ENCODE measurements at places on chromosomes 13 and 19. TPM values are rescaled to one million over a fixed set of nuclear protein-coding genes. Genes with fewer than 3 reads are reported as not detected.

The LENG9 gene
- 23.4 TPM for total RNA-seq

- DNase-seq = no peak
Measured at GRCh38 chr19:5436106-5436947, 18.9 kb upstream of the ZNRF4 start.

The ZNF554 gene
- 4.2 TPM for total RNA-seq

DNA sequence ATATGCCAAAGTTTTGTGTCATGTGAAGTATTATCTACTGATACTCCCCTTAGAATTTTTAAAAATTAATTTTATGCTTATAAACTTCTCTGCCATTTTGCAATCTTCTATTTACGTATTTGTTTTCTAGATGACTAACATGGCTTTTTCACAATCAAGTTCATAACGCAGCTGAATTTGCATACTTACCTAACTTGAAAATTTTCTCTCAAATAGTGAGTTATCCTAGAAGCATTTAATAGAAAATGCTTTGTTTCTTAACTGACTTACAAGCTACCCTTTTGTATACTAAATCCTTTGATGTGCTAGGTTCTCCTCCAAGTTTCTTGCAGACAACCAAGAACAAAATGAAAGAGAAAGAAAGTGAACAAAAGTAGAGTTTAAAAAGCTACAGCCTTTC is 683.5 kb downstream of the LIG4 start:
- DNase-seq = no peak

- no peak for DNase-seq
Measured at GRCh38 chr19:19686580-19686979, 17.9 kb downstream of the ZNF101 start.

The USHBP1 gene
- total RNA-seq = 1.2 TPM

- no peak for DNase-seq
Measured at GRCh38 chr19:50836543-50837195, 3.3 kb upstream of the KLK15 start.

DNA sequence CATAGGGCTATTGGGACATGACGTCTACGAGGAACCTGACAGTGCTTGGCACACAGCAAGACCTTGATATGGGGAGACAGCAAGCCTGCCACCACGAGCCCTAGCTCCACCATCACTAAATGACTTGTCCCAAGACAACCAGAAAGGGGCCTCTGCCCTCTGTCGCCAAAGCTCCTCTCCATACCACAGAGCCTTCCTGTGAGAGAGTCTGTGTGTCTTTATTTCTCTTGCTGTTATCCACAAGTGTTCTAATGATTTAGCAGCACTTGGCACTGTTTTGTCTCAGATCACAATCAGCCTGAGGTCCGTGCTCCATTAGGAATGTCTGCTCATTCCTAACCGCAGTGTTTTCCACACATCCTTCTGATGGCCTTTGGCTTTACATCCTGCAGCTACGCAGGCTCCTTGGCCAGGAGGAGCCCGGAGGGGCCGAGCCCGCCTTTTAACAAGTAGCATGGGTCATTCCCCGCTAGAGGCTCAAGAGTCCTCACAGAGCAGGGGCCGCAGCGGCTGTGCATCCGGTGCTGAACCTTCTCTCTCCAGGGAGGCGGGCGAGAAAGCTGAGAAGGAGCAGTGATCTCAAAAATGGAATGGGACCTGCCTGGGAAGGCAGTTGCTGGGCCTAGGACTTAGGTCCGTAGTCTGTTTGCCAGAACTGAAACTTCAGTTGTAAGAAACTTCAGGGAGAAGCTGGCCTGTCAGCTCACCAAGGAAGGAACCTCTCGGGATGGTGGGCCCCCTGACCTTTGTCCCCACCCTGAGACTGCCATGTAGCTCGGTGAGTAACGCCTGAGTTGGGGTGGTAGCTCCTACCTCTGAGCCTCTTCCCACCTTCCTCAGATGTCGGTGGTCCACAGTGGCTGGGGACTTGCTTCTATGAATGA is 61.1 kb upstream of the HMGB1 start:
- no peak for DNase-seq

DNA sequence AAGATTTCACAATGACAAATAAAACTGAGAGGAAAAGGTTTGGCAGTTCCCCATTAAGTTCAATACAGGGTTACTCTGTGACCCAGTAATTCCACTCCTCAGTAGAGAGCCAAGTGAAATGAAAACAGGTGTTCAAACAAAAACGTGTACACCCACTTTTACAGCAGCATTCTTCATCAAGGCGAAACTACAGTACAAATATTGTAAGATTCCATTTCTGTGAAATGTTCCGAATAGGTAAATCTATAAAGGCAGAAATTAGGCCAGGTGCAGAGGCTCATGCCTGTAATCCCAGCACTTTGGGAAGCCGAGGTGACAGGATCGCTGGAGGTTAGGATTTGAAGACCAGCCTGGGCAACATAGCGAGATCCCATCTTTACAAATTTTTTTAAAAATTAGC is 8.9 kb upstream of the GDF15 start:
- DNase-seq = peak; percentile 72

GRCh38 chr19:28358633-28359032 is 854.3 kb downstream of the UQCRFS1 start:
- DNase-seq = no peak

GRCh38 chr19:43457809-43458208 is 7.6 kb downstream of the LYPD3 start:
- DNase-seq = no peak

DNA sequence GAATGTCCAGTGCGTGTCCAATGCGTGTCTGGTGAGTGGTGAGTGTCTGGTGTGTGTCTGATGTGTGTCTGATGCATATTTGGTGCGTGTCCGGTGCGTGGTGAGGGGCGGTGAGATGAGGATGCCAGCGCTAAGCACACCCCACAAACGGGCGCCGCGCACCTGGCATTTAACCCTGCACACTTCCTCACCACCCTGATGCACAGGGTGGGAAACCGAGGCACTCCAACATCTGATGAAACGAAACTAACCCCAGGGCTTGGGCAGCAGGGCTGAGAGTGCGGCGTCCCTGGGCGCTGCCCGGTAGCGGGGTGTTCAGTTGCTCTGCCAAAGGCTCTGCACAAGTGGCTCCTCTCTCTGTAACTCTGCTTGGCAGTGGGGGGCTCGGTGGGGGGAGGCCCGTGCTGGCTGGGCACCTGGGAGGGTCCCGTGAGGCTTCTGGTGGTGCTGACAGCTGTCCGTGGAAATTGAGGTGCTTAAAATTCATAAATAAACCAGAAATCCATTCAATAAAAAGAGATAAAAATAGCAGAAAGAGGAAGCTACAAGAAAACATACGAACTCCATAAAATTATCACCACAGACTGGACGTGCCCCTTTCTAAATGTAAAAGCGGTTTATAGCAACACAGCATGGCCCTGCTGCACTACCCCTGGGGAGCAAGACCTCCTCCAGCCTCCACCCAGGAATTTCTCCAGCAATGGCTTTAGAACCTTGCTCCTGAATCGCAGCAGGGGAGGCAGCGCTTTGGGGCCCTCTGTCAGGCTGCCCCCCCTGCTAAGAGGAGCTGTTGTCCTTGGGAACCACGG is 76.0 kb downstream of the RASA3 start:
- no peak for DNase-seq

DNA sequence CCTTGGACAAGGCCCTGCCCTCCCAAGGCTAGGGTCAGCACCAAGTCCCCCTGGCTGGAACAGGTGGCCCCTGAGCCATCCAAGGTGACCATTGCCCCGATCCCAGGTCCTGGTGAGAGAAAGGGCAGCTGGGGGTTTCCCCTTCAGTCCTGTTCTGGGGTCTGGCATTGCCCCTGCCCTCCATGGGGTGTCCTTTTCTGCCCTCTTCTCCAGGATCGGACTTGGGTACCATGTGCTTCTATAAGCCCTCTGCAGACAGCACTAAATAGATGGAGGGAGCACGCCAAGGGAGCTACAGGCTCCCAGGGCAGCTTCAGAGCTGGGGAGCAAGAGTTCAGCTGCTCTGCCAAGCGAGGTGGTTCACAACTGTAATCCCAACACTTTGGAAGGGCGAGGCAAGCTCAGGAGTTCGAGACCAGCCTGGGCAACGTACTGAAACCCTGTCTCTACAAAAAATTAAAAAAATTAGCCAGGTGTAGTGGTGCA is 13.5 kb upstream of the KCNN1 start:
- DNase-seq = no peak

GRCh38 chr19:55647732-55648584 is at the start of gene CCDC106:
CCDC106 (plus strand) TSS chr19:55648212; CDS start chr19:55649047, 835 bp downstream.
- peak; percentile 88 for DNase-seq

- peak; percentile 27 for DNase-seq
Measured at GRCh38 chr13:107867701-107868661, 347.4 kb downstream of the LIG4 start.

DNA sequence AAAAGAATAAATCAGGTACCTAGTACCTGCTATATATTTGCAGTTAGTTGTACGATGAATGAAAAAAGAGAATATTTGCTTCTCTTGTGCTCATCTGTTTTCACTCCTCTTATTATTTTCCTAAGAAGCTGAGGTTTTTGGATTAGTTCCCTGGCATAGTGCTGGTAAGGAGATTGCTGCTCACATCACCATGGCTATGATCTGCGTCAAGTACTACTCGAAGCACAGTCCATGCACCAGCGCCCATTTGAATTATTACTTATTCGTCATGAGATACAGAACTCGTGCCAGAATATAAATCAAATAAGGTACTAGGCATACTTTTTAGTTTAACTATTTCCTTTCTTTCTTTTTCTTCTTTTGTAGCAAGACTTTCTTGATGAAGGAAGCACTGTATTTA is 7.1 kb downstream of the SERTM1 start:
- DNase-seq = no peak

DNA sequence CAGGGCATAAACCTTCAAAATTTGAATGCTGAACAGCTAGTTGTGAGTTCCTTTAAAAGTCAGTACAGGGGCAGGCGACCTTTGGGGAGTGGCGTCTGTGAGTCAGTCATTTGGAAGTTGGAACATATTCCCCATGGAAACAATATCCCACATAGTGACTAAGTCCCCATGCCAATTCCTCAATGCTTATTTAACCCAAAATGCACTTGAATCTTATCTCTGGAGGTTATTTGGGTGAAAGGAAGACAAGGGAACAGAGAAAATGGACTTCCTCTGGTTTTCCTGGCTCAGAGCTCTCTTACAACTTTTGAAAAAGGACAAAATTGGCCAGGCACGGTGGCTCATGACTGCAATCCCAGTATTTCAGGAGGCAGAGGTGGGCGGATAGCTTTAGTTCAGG is 479.2 kb upstream of the NBEA start:
- DNase-seq = no peak

DNA sequence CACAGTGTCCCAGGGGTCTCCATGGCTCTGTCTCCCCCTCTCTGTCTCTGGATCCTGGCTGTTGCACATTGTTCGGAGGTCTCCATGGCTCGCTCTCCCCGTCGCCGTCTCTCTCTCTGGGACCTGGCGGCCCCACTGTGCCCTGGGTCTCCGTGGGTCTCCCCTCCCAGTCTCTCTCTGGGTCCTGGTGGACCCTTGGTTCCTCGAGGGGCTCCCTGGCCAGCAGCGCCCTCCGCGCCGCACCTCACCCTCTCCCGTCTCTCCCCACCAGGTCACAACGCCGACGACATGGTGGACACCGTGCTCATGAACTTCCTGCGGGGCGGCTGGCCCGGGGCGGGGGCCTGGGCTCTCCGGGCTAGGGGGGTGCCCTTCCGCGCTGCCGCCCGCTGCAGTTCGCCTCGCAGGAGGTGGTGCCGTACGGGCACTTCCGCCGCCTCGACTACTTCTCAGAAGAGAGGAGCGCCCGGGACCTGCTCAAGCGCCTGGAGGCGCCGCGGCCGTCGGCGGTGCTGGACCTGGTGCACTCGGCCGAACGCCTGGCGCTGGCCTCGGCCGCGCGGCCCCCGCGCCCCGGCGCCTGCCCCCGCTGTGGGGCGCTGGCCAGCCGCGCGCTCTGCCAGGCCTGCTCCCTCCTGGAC is 29.1 kb downstream of the SIGLEC5 start:
- no peak for DNase-seq

DNA sequence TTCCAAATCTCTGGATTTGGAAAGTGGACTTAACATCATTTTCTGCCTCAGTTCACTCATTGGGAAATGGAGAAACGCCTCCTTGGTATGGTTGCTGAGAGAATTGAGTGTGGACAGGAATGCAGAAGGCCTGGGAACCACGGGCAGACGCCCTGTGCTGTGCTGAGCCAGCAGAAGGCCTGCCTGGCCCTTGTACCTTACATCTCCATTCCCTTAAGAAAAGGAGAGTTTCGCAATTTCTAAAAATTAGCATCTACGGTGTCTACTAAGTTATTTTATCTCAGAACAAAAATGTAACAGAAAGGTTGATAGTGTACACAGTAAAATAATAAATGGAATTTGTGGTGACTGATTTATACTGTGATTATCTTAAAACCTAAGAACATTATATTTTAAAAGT is 78.7 kb downstream of the IPO5 start:
- no peak for DNase-seq

The HRC gene
- total RNA-seq = not detected

The ZNF837 gene
- total RNA-seq = 1.6 TPM

- DNase-seq = no peak
Measured at GRCh38 chr19:38664503-38665211, 17.2 kb downstream of the ACTN4 start.

GRCh38 chr19:10553943-10554381 is 10.3 kb downstream of the ATG4D start:
- DNase-seq = peak; percentile 55

- DNase-seq = no peak
Measured at GRCh38 chr19:3441089-3441985, 39.0 kb downstream of the SMIM24 start.

The NDUFA7 gene
- 10.5 TPM for total RNA-seq

The RFPL4A gene
- not detected for total RNA-seq

DNA sequence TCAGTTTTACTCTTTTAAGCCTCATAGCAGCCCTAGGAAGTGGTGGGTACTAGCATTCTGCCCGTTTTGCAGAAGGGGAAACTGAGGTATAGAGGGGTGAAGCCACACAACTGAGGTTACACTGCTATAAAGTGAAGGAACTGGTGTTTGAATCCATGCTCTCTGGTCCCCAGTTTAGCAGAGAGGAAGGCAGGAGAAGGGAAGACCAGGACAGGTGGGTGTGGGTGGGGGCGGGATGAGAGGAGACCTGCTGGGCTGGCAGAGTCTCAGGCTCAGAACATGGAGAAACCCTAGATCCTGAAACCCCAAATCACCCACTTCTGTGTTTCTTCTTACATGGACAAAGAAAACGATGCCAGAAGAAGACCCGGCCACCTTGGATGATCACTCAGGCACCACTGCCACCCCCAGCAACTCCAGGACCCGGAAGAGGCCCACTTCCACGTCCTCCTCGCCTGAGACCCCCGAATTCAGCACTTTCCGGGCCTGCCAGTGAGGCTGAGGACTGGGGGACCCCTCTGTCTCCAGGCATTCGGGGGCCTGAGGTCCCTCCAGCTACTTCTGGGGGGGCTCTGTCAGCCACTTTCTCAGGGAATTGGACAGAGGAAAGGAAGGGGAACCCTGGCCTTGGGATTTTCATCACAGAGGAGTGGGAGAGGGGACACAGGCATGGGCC is 2.3 kb upstream of the CARM1 start:
- peak; percentile 48 for DNase-seq
